Daoy (cell line): ENCODE measurements at places on chromosomes 2 and 18. TPM values are rescaled to one million over a fixed set of nuclear protein-coding genes. Genes with fewer than 3 reads are reported as not detected.

The ROCK2 gene
- total RNA-seq: 33.6 and 36.7 TPM in 2 replicates

The CCDC121 gene
- total RNA-seq: 0.74 and 1.5 TPM in 2 replicates

The CPO gene
- total RNA-seq: not detected in 2 replicates

The REG3G gene
- total RNA-seq: not detected in 2 replicates

The DSG3 gene
- not detected in 2 replicates for total RNA-seq

The KRTCAP3 gene
- not detected in 2 replicates for total RNA-seq

The HNRNPLL gene
- total RNA-seq: 46.9 and 52.7 TPM in 2 replicates

The CDK15 gene
- total RNA-seq: 7.3 and 14.9 TPM in 2 replicates

The RAB6C gene
- total RNA-seq: not detected in 2 replicates

The ADGRF3 gene
- 0.06 TPM in 1 of 2 replicates, not detected in the other for total RNA-seq

The C2orf15 gene
- 0.11 TPM in 1 of 2 replicates, not detected in the other for total RNA-seq

- peak; percentile 62 for DNase-seq
Measured at GRCh38 chr2:19786408-19787058, 115.2 kb downstream of the TTC32 start.

DNA sequence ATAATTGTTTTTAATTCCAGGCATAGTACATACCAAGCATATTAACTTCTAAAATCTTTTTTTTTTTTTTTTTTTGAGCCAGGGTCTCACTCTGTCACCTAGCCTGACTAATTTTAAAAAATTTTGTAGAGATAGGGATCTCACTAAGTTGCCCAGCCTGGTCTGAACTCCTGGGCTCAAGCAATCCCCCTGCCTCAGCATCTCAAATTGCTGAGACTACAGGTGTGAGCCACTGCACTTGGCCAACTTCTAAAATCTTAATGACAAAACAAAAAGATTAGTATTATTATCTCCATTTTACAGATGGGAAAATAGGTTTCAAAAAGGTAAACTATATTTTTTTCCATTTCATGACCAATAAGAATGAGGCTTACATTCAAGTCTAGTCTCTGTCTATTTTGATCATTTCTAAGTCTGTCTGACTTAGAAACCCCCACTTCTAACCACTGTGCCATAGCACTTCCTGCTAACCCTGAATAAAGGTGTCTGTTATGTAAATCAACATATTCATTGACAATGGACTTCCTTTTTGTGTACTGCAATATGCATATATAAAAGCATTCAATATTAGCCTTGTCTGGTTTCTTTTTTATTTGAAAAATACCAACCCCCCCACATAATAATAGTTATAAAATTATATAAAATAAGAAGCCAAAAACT is 28.7 kb upstream of the ZEB2 start:
- no peak for DNase-seq

DNA sequence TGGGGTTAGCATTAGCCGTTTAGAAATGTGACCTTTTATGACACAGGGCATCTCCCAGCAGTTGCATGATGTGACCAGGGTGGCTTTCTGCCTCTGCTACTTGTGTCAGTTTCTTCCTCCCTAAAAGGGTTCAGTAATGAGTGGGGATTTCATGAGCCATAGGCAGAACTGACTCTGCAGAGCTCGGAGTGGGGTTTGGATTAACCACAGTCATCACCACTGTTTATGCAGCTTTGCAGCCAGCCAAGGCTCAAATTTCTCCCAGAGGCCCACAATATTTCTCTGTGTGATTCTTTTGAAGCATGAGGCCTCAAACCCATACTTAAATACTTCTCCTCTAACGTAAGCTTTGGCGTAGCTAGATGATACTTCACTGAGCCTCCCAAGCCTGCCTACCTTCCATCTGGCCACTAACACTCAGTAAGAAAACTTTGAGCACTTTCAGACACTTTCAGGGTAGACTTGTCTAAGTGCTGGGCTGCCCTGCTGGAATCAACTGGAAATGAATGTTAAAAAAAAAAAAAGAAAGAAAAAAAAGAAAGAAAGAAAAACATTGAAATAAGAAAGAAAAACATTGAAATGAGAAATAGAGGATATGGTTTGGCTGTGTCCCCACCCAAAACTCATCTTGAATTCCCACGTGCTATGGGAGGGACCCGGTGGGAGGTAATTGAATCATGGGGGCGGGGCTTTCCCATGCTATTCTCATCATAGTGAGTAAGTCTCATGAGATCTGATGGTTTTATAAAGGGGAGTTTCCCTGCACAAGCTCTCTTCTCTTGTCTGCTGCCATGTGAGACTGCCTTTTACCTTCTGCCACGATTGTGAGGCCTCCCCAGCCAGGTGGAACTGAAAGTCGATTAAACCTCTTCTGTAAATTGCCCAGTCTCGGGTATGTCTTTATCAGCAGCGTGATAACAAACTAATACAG is 11.5 kb upstream of the LAPTM4A start:
- peak; percentile 72 for DNase-seq

- no peak for DNase-seq
Measured at GRCh38 chr18:60130284-60130683, 230.5 kb downstream of the PMAIP1 start.

GRCh38 chr2:189210250-189211087 is 30.9 kb upstream of the COL5A2 start:
- peak; percentile 83 for DNase-seq

DNA sequence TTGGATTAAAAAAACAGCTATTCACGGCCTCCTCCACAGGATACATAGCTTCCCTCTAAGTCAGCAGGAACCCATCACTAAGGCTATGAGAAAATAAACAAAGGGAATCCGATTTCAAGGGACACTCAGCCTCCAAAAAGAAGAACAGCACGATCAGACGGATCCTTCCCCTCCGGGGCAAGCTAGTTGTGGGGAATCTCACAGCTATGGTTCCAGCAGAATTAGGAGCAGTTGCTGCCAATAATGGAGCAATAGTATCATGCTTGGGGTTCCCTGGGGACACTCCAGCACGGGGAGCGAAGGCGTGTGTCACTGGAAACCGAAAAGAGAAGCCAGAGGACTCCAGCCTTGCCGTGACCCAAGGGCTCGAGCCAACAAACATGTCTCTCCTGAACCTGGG is 163.1 kb downstream of the TTC32 start:
- DNase-seq: no peak

GRCh38 chr18:424668-425067 is 75.8 kb downstream of the COLEC12 start:
- DNase-seq: no peak

DNA sequence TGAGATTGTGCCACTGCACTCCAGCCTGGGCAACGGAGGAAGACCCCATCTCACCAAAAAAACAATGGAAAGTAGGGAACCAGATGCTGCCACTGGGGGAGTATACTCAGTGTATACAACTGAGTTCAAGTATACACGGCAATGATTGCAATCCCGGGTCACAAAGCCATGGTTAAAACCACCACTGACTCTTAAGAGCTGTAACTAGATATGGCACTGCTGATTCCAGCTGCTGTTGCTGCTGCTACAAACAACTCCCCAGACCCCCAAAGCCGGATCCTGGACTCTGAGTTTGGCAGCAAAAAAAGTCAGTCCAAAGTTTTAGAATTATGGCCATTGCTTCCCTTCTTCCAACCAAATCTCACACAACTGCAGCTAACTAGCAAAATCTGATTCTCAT is 43.7 kb upstream of the COX7A2L start:
- no peak for DNase-seq

DNA sequence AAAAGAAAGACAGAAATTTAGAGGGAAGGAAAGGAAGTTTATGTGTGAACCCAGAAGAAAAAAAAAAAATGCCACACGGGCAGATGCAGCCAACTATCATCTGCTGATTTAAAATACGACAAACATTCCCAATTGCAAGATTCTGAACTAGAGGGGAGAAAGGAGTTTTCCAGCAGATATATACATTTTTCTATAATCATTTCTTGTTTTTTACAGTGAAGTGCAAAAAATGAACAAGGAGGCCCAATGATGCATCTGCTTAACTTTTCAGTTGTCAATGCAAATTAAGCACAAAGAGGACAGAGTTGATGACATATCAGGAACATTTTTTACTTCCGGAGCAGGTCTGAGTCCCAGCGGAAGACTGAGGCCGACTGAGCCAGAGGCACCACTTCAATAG is 144.7 kb downstream of the MYCN start:
- DNase-seq: no peak

DNA sequence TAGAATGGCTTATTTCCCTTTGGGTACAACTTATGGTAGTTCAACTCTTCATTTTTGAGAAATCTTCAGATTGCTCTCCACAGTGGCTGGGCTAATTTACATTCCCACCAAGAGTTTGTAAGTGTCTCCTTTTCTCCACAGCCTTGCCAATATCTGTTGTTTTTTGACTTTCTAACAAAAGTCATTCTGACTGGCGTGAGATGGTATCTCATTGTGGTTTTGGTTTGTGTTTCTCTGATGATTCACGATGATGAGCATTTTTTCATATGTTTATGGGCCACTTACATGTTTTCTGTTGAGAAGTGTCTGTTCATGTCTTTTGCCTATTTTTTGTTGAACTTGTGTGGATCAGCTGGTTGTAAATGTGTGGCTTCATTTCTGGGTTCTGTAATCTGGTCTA is 871.0 kb downstream of the EPHA4 start:
- no peak for DNase-seq

- no peak for DNase-seq
Measured at GRCh38 chr2:43160778-43161177, 65.6 kb downstream of the ZFP36L2 start.

DNA sequence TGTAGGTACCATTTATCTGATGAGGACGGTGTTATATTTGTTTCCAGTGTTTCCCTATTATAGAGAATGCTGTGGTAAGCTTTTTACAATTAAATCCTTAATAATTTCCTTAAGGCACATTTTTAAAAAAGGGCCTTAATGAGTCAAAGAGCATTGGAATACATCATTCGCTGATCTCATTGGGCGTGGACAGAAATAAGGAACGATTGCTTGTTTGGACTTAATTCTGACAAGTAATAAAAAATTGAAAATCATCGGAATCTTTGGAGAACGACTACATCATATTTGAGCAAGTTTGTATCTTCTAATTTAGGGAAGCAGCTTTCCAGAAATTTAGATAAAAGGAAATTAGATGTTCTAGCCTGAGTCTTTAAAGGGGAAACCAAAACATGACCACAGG is 11.3 kb downstream of the AGPS start:
- DNase-seq: no peak

- peak; percentile 97 for DNase-seq
Measured at GRCh38 chr2:127226520-127227263, 6.6 kb upstream of the CYP27C1 start.

DNA sequence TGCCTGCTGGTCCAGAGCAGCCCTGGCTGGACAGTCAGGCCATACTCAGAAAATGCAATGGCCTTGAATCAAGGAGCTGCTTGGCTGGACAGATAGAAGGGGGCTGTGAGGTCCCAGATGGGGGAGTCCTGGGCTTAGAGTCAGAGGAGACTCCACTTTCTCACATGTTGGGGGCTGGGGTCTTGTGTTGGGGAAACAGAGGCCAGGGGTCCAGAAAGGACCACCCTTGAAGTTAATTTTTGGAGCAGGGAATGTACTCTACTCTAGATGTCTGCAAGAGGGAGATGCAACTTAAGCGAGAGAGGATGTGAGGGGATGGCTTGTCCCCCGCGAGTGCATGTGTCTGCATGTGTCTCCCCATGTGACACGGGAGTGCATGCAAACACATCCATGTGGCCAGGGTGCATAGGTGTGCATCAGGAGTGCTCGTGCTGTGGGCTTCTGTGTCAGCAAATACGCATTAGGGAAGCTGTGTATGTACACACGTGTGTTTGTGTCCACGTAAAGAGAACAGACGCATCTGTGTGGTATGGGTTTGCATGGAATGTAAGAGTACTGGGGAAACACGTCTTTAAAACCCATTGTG is 303.2 kb downstream of the MYCN start:
- DNase-seq: no peak

DNA sequence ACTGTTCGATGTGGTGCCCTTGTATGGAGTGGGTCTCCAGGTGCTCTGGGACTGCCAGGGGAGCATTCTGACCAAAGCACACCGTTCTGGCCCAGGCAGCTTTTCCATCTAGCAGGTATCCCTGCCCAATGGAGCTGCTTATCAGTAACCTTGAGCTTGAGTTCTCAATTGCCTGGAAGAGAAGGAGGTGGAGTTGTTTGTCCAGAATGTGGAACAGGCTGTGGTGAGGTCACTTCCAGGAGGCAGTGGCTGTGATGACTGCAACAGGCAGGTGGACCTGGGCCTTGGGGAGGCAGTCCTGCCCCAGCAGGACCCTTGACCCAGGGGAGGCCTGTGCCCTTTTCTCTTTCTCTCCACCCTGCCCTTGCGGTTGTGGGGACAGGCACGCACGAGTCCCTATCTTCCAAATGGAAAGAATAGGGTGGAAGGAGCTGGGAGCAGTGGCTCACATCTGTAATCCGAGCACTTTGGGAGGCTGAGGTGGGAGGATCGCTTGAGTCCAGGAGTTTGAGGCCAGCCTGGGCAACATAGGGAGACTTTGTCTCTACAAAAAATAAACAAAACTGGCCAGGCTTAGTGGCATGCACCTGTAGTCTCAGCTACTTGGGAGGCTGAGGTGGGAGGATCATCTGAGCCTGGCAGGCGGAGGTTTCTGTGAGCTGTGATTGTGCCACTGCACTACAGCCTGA is 66.2 kb upstream of the MCFD2 start:
- DNase-seq: no peak

DNA sequence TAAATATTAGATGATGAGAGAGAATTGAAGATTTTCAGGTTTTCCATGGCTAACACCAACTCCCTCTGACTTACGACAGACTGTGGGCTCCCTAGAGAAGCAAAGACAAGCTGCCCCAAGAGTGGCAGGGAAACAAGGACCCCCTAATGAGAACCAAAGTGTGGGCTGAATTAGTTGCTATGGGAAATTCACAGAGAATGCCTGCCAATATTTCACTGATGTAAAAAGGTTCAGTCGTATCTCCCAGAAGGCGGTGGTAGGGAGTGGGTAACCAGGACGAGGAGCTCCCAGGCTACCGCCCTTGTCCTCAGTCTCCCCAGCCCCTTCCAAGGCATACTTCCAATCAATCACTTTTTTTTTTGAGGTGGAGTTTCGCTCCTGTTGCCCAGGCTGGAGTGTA is 113.6 kb downstream of the LAMA1 start:
- DNase-seq: no peak

- no peak for DNase-seq
Measured at GRCh38 chr2:45029215-45029614, 20.0 kb upstream of the SIX2 start.

- peak; percentile 57 for DNase-seq
Measured at GRCh38 chr18:8701546-8702118, 3.7 kb upstream of the MTCL1 start.

DNA sequence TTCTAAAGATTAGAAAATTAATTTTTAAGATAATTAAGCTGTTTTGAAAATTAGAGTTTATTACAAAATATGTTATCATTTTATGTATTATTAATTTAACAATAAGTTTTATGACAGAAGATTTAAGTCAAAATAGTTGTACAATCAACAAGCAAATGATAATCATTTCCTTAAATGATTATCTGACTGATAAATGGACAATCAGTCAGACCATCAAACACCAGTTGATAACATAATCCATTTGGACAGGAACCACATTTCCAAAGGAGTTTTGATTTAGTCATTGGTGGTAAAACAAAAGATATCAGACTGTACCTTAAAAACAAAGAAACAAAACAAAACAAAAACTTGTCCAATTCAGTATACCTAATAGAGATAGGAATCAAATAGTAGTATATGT is 1.9 kb downstream of the TFPI start:
- no peak for DNase-seq
